ENCODE measurements at places on chromosomes 4 and X.
A peak's percentile ranks its signal among the peaks of the same experiment; 100 is the strongest.

- DNase-seq: no peak
Observed at GRCh38 chr4:125042041-125042440, 272.7 kb upstream of the FAT4 start.

GRCh38 chr4:86482306-86483172 is 111.6 kb upstream of the PTPN13 start:
- DNase-seq: peak; percentile 47

GRCh38 chr4:1415681-1415981 is 9.4 kb upstream of the NKX1-1 start:
- DNase-seq: no peak

GRCh38 chr4:1871471-1872021 is 353 bp downstream of the NSD2 start:
- no peak for DNase-seq

GRCh38 chr4:13633671-13634070 is 6.1 kb upstream of the BOD1L1 start:
- DNase-seq: no peak

GRCh38 chr4:158315706-158316105 is 105.4 kb downstream of the TMEM144 start:
- peak; percentile 53 for DNase-seq

GRCh38 chrX:148940411-148940996 is 440.1 kb downstream of the AFF2 start:
- DNase-seq: no peak

DNA sequence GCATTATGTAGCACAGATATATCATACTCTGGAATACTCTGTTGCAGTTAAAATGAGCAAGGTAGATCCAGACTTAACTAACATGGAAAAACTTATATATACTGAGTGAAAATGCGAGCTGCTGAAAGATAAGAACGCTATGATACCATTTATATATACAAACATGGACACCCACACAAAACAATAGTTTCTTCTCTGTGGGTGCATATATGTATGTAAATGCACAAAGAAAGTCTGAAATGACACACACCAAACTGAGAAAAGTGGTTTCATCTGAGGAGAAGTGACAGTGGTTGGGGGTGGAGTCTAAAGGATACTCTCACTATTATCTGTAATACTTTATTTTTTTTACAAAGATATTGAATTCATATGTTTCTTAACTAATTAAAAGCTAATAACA is 12.2 kb upstream of the FGF2 start:
- no peak for DNase-seq

DNA sequence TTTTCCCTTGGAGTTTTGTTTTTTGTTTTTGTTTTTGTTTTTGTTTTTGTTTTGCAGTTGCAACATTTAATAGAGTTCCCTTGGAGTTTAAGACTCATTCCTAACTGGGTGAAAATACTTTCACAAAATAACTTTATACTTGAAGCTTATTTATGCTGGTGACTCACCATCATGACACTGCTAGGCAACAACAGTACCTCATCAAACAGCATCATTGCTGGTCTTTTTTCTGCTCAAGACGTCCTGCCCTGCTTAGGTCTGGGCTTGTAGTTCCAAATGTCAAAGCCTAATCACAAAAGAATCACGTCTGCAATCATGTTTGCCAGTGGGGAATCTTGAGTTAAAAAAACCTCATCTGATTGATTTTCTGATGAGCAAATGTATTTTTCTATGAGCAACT is 105.7 kb upstream of the PRPS2 start:
- no peak for DNase-seq

- DNase-seq: no peak
Observed at GRCh38 chr4:38124961-38125360, 164.8 kb downstream of the PTTG2 start.

GRCh38 chr4:955161-955921 is 18.0 kb downstream of the DGKQ start:
- DNase-seq: no peak

- DNase-seq: no peak
Observed at GRCh38 chrX:27740933-27741332, 66.9 kb upstream of the MAGEB10 start.

DNA sequence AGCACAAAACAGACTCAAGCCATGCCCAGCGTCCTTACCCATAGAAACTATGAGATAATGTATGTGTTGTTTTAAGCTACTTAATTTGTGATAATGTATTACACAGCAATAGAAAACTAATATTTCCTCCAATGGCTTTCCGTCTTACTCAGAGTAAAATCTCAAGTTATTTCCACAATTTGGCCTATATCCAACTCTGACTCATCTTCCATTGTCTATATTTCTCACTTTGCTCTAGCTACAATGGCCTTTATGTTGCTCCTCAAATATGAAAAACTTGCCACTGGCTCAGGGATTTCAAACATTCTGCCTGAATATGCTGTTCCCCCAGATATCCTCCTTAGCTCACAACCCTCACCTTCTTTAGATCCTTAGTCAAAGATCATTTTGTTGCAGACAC is 31.6 kb downstream of the IQCM start:
- no peak for DNase-seq

GRCh38 chr4:26051240-26051639 is 137.2 kb downstream of the SMIM20 start:
- DNase-seq: no peak

- DNase-seq: no peak
Observed at GRCh38 chrX:38006291-38006690, at the start of gene SYTL5. TSS of gene SYTL5 (plus strand) at chrX:38006553. CDS start at chrX:38033890, 27,337 bp downstream.

- no peak for DNase-seq
Observed at GRCh38 chrX:153499341-153499740, 4.6 kb downstream of the BGN start.

DNA sequence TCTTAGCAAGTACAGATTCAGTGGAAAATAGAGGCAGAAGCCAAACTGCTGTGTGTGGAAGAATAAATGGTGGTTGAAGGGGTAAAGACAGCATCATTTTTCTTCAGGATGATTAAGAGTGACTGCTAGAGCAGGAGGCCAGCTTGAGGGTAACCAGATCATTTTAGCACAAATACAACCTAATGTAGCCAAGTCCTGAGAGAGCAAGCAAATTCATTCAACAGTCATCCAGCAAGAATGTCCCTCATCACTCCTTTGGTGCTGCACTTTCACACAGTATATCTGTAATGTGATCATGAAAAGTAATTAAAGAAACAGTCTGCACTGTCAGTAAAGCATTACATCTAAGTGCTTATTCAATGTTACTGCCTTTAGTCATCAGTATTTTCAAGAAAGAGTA is 44.8 kb downstream of the NPFFR2 start:
- no peak for DNase-seq

- DNase-seq: no peak
Observed at GRCh38 chr4:94841864-94842221, 84.1 kb downstream of the BMPR1B start.

GRCh38 chrX:148530464-148531077 is 30.2 kb downstream of the AFF2 start:
- DNase-seq: no peak

DNA sequence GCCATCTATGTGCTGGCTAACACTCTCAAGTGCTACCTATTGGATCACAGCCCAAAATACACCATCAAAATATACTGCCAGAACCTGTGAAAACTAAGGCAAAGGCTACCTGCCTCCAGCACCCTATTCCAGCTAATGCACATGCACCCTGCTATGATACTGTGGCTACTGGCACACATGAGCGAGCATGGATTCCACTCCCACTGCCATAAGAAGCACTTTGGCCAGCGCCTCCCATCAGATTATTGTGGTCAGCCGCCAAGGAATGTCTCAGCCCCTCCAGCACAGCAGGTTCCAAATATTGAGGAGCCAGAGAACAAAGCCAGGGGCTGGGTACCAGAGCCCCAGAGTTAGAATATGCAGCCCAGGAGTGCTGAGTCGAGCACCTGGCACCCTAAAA is 32.5 kb upstream of the TMPRSS11F start:
- DNase-seq: no peak

DNA sequence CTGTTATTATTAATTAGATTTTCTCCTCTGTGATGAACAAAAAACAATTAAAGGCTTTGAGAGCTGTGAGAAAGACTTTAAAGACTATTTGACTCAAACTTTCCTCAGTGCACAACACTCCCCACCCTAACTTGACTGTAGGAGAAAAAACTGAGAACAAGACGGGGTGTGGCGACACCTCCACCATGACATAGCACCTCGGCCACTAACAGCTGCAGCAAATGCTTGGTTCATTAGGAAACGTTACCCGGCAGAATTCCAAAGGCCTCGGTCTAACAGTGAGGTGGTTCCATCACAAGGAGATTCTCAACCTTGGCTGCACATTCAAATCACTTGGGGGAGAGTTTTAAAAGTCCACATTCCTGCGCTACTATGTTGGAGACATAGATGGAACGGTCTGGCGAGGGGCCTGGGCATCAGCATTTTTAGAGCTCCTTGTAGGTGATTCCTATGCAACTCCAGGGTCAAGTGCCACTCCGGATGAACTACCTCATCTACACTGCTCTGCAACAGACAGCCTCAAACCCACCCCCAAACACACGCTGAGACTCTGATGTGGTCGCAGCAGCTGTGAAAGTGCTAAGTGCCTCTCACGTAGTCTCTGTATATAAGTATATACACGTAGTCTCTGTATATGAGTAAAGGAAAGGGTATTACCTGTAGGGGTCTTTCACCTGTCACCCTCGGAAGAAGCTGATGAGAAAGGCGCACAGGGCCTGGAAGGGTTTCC is 1.0 kb downstream of the FGFBP2 start:
- DNase-seq: no peak

DNA sequence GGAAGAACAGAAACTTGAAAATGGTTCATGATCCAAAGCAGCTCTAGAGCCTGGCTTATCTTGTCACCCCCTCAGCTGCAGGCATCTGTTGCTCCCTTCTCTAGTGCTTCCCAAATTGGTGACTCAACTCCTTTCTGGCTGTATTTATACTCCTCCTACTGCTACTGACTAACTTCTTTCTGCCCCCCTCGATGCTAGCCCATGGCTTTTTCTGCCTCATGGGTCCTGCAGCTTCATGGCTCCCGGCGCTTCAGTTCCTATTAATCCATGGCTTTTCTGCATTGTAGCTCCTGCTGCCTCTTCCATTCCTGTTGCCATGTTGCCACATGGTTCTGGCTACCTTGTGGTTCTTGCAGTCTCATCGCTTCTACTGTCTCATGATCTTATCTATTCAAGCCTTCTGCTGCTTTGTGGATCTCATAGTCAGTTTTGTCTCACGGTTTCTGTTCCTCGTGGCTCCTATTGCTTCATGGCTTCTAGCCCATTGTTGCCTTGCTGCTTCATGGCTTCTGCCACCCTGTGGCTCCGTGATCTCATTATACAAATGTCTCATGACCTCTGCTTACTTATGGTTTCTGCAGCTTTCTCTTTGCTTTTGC is 48.1 kb downstream of the SMC1A start:
- DNase-seq: no peak

GRCh38 chr4:87521757-87522374 is 7.3 kb downstream of the SPARCL1 start:
- DNase-seq: no peak

GRCh38 chr4:2767046-2767704 is 11.0 kb upstream of the TNIP2 start:
- DNase-seq: no peak

- DNase-seq: no peak
Observed at GRCh38 chr4:11427121-11427996, 1.3 kb downstream of the HS3ST1 start.

DNA sequence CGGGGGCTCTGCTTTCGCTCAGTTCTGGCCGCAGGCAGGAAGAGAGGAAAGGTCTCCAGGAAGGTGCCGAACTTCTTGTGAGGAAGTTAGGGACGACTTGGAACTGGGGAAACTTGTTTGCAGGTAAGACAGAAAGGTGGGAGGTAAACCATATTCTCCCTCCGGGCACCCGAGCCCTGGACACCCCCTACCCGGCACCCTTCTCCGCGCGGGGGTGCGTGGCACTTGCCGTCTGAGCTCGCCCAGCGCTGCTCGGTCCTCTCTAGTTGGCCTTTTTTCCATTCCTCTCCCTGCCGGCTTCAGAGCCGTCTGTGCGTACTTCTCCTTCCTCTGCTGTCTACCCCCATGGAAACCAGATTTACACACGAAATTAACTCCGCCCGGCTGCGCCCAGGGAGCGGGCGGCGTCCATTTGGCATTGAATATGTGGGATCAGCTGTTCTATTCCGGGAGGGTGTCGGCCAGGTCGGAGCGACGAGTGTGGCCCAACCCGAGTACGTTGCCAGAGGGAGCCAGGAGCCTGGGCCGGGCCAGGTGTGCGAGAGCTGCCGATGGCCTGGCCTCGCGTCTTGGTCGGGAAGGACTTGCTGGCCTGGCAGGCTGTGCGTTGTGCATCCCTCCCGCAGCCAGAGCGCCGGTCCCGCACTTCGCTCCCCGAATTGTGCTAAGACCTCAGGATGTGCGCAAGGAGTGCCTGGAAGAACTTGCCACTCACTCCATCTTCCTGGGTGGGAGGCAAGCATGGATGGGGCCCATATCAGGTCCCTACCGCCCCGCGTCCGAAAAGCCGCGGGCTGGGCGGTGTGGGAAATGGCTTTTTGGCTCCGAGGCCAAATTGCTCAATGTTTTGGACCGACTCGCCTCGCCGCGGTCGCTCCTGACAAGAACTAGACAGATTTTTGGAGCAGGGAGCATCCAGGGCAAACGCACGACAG is 1.7 kb downstream of the PDGFRA start:
- no peak for DNase-seq

- no peak for DNase-seq
Observed at GRCh38 chr4:184320631-184321030, 103.0 kb upstream of the ENPP6 start.

GRCh38 chrX:134538316-134538715 is 78.4 kb downstream of the HPRT1 start:
- DNase-seq: no peak

- DNase-seq: no peak
Observed at GRCh38 chrX:100368167-100368566, 41.9 kb downstream of the PCDH19 start.

DNA sequence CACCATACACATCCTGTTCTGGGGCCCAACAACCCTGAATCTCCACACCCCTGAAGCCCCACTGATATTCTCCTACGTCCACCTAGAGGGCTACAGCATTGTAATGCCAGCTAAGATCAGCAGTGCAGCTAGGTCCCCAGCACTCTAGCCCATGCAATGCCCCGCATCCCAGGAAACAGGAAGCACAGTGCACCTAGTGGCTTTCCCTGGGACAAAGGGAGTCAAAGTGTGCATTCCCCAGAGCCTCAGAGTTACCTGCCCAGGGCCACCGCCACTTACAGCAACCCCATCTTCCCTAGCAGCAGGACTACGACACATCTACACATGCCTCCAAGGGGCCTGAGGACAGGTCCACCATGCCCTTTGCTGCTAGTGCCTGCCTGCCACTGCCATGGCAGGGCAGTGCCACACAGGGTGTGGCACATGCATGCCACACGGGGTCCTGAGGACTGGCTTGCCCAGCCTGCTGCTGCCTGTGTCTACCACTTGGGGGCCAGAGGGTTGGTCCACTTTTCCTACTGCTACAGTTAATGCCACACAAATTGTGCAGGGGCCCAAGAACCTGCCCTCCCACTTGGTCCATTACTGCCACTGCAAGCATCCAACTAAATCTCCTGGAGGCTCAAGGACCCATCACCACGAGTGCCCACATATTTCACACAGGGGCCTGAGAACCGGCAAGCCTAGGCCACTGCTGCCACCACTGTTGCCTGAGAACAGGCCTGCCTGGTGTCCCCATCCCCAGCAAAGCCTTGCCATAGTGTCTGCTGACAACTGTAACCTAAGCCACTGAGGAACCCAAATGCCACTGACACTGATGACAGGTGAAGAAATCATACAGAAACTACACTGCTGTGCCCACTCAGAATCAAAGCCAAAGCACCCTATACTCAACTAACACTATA is 23.7 kb downstream of the TLR6 start:
- no peak for DNase-seq

GRCh38 chr4:76723373-76723772 is 174.6 kb downstream of the SOWAHB start:
- no peak for DNase-seq

Data from brain pericyte (primary cell).